ENCODE measurements at places on chromosomes 7 and 10.

DNA sequence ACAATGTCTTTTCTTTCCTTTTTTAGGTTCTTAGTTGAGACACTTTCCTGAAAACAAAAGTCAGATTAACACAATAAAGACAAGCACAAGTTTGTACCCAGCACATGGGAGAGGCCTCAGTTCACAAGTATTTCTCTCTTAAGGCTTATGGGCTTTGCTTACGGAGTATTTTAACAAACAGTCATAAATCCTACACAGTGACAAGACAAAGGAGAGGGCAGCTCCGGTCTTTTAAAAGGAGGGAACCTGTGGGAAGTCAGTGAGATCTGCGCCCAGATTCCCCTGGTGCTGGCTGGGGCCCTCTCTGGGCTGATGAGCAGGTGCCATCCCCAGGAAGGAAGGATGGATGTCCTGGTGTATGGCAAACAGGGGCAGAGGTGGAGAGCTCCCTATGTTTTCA lies 398.6 kb downstream of the ACTR3B start:
- no peak for DNase-seq

- no peak for DNase-seq
Observed at GRCh38 chr7:26202019-26202990, 760 bp downstream of the CBX3 start.

GRCh38 chr7:1609023-1609422 lies 39.2 kb upstream of the PSMG3 start:
- DNase-seq: no peak

DNA sequence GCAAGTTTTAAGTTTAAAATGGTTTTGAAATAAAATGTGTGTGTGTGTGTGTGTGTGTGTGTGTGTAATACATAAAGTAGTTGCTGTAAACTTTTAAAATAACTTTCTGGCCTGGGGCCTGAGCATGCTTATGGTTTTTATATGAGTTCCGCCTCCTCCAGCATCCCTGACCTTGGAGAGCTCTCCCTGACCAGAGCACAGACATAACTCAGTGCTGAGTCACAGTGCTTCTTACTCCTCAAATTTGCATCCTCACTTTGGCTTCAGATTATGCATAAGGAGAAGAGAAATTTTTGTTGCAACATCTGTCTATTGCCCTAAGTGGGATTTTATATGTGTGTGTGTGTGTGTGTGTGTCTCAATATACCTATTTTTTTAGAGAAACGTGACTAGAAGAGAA lies 200.8 kb downstream of the ELMO1 start:
- DNase-seq: no peak

DNA sequence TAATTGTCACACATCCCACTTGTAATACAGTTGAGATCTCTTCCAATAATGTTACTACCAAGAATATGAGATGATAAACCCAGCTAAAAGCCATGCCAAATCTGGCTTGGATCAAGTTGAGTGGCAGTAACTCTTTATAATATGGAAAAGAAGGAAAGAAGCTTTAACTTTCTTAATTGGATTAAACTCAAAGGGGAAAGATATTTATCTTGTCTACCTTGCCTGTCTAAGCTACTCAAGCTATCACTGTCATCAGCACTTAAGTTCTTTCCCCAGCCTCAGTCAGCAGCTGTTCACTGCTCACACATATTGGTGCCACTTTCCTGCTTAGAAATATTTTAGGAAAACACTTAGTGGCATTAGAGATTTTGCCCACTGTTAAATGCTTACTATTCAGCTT lies 350.7 kb downstream of the IPMK start:
- DNase-seq: no peak

DNA sequence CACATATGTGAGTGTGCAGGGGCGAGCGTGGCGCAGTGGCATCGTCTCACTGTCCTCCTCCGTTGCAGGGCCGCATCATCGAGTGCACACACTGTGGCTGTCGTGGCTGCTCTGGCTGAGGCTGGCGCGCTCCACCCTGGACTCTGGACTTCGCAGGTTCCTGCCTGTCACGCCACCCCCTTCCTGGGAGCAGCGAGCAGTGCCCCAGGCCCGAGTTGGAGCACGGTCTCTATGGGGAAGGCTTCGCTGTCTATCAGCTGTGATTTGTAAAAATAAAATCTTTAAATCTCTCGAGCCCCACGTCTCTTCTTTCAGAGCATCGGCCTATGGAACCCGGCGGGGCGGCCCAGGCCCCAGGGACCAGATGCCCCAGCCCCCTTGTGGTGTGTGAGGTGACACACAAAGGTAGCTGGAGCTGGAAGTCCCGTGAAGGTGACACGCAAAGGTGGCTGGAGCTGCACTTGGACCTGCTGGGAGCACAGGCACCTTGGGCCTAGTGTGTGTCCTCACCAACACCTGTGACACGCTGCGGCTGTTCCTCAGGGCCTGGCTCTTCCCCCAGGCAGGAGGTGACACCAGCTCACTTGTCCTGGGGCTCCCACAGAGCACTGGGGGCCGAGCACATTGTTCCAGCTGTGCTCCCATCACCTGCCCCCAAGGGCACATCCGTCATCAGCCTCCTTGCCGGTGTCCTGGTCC lies 10.7 kb downstream of the BUD31 start:
- no peak for DNase-seq

GRCh38 chr10:21754410-21755011 lies 220.5 kb downstream of the MLLT10 start:
- no peak for DNase-seq

DNA sequence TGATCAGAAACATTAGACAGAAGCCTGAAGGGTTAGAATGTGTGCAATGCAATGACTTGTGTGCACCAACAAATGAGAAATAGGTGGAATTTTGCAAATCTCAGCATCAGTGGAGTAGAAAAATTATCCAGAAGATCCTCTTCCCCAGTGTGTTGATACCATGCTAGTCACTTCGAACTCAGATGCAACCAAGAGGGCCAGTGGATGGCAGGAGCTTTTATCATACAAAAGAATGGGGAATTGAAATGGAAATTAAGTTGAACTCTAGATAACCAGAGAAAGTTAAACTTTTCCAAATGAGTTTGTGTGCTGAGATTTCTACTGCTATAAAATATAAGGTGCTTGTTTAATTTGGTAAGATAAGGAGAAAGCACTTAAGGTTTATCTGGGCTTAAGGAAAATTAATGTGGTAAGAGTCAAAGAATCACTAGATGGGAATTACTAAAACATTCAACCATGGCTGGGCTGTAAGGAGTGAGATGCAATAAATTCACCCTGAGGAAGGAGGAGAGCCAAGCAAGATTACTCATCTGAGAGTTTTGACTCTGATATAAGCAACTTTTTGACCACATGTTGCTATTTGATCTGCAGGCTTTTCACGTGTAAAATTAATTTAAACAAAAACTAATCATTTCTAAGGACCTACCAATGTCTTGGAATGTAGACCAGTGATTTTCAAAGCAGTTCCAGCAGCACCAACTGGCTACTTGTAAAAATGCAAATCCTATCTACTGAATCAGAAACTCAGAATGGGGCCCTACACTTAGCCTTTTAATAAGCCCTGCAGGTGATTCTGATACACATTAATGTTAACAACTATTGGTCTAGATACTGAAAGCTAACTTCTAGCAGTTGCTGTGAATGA lies 113.2 kb downstream of the CDC14C start:
- no peak for DNase-seq

DNA sequence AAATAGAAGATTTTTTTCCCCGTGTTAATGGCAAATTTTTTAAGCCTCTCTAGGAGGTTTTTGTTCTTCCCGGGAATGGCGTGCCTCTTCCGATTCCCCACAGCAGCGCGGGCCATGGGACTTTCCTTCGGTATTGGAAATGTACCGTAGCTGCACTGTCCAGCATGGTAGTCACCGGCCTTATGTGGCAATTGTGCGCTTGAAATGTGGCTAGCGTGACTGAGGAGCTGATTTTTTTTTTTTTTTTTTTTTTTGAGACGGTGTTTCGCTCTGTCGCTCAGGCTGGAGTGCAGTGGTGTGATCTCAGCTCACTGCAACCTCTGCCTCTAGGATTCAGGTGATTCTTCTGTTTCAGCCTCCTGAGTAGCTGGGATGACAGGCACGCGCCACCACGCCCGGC lies 938 bp upstream of the TCTN3 start:
- DNase-seq: no peak

- DNase-seq: no peak
Observed at GRCh38 chr10:69562731-69563254, 10.4 kb downstream of the NEUROG3 start.
